ENCODE measurements at places on chromosomes 3 and 15.

- DNase-seq = no peak
These were observed 144.6 kb downstream of the FOXP1 start for GRCh38 chr3:71438904-71439303.

- DNase-seq = no peak
These were observed 10.1 kb downstream of the MNS1 start for GRCh38 chr15:56454836-56455235.

- DNase-seq = no peak
These were observed 2.9 kb upstream of the FYTTD1 start for GRCh38 chr3:197746801-197747237.

GRCh38 chr3:178762385-178762784 is 226.1 kb downstream of the KCNMB2 start:
- no peak for DNase-seq

GRCh38 chr15:88894819-88895767 is at the start of gene HAPLN3:
Gene HAPLN3 (minus strand): TSS chr15:88895544. CDS start chr15:88887298, 8,246 bp downstream.
- DNase-seq = peak; percentile 21

DNA sequence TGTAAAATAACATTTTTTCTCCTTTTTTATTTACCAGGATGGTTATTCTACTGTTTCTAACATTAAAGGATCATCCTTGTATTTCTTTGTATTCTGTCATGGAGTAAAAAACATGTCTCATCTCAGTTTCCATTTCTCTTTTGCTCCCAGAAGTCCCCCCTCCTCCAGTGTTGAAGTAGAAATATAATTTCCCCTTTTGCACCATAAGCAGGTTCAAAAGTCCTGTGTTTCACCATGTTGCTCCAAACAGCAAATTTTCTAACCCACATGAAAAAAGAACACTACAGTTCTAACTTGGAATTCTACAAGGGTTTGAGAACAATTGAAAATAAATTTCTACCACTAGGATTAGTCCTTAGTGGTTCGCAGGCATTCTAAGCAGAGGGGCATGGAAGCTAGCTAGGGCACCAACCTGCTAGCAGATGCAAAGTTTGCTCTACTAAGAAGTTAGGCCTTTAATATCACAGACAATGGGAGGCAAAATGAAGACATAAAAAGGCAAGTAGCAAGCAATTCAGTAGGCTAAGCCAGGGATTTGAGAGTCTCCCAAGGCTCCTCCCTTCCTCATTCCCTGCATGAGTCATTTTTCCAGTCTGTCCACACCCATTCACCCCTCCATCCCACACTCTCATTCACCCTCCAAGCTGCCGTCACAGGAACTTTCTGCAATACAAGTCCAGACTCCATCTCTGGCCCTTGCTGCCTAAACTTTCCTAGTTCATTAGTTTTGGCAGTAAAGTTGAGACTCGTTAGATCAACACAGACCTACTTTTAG is 2.3 kb upstream of the MBNL1 start:
- DNase-seq = peak; percentile 88

DNA sequence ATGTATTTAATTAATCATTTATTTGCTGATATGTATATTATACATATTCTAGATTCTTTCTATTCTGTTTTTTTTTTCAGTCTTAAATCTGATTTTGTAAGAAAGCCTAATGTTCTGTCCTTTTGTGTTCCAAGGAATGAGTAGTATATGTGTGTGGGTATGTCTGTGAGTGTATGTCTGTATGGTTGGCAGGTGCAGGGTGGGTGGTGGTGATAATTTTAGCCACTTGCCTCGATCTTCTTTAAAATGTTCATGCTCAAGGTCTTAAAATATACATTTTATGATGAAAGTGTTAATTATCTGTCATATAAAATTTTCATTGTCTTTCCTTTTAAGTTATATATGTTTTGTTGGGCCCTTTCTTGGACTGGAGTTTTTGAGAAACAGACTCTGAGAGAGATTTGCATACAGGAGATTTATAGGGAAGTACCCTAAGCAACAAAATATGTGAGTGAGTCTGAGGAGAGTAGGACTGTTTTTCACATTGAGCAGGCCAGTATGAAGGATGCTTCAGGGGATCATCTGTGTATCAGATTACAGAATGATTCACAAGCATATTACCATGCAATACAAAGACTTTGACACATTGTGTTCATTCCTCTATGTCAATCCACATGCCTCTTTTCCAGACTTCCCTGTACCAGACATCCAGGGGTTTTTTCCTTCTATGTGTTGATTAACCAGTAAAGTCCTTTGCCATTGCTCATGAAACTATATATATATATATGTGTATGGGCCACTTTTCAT is 211.0 kb upstream of the DPPA4 start:
- DNase-seq = peak; percentile 32

GRCh38 chr3:178238179-178238578 is 298.1 kb upstream of the KCNMB2 start:
- DNase-seq = no peak

- no peak for DNase-seq
These were observed 12.3 kb upstream of the PDZRN3 start for GRCh38 chr3:73637042-73637441.

GRCh38 chr15:65094294-65094995 is 17.9 kb downstream of the KBTBD13 start:
- no peak for DNase-seq

- DNase-seq = no peak
These were observed 115.2 kb downstream of the PEX5L start for GRCh38 chr3:179921500-179921899.

DNA sequence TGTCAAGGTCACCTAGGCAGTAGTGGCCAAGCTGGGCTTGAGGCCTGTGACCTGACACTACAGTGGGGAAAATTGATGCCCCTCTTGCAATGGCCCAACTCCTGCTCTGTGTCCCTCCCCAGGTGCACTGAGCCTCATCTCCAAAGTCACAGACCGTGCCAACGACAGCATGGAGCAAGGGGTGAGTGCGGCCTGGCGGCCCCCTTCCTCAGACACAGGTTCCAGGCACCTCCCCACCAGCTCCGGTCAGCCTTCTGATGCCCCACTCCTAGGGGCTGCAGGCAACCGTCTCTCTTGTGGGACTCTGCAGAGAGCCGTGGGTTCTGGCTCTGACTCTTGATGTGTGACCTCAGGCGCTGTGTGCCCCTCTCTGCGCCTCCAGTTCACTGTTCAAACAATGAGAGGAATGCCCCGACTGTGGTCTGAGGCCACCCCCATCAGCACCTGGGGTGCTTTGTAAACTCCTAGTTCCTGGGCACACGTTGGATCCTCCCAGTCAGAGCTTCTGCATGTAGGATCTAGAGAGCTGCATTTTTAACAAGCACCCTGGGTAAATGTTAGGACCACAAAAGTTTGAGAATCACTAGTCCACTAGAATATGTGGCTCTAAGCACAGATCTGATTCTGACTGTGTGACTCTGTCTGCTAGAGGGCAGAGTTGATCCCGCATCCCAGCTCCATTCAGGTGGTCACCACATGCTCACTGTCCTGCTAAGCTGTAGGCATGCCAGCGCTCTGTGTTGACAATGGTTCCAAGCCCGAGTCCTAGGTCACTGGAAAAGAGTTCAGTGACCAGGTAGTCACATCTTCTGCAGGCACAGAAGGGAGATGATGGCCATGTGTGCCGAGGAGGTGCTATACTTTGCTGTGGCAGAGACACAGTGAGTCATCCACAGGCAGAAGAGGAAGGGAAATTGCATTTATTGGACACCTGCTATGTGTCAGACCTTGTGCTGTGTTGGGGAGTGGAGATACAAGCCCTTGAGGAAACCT is 46.2 kb upstream of the NR2C2 start:
- DNase-seq = no peak

GRCh38 chr3:31895471-31895870 is 85.6 kb downstream of the OSBPL10 start:
- DNase-seq = no peak

GRCh38 chr3:15804553-15805095 is 6.8 kb upstream of the ANKRD28 start:
- DNase-seq = no peak

DNA sequence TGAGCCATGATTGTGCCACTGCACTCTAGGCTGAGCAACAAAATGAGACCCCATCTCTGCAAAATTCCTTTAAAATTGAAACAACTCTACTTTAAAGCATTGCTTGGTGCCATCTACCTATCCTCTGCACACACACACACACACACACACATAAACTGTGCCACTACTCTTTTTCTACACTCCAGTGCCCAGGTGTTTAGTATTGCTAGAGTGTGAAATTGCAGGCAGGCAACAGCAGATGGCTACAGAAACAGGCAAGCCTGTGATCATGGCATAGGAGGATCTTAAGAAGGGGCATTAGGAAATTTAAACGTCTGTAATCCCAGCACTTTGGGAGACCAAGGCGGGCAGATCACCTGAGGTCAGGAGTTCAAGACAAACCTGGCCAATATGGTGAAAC is 39.0 kb downstream of the SIDT1 start:
- no peak for DNase-seq

GRCh38 chr3:191859531-191859930 is 398.6 kb downstream of the PYDC2 start:
- no peak for DNase-seq

Measured in kidney glomerular epithelial cell (primary cell).